ENCODE measurements at places on chromosomes 2 and 18.
A peak's percentile ranks its signal among the peaks of the same experiment; 100 is the strongest.

GRCh38 chr18:70380915-70381896 lies 92.4 kb downstream of the SOCS6 start:
- DNase-seq = no peak

DNA sequence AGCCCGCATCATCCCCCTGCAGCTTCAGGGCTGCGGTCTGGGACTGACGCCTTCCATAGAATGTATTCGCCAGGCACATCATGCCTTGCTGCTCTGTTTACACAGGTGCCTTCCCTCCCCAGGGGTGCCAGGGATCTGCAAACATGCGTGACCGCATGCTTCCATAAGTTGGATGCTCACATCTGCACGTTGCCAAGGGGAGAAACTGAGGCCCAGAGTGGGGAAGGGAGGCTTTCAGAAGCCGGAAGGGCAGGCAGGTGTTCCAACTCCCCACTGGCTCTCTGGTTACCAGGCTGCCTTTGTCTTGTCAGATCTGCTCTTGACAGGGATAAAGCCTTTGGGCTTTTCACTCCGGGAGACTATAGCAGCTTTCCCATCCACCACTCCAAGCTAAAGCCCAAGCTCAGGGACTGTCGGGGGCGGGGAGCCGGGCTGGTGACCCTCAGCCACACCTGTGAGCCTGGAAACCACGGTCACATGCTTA lies 125.8 kb upstream of the TNP1 start:
- no peak for DNase-seq

DNA sequence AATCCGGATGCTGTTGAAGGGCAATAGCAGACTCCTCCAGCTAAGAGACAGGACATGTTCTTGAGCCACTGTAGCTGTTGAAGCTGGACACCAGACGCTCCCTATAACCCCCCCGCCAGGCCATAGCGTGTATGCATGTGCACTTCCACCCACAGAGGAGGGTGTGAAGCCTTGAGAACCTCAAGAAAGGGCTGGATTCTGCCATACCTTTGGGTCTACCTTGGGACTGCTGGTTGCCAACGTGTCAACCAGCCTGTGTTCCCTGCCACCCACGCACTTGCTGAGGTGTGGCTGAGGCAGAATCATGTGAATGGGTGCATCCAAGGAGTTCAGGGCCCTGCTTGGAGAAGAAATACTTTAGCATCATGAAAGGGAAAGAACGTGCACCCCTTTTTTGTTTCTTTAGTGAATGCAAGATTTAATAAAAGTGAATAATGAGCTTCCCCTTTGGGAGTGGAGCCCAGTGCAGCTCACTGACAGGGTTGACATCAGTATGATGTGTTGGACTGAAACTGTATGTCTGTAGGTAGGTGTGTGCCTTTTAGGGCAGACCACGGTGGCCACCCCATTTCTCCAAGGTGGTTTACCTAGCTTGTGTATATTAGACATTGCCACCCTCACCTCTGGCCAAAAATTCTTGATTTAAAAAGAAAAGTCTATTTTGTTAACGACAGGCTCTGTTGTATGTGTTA lies 198.3 kb downstream of the MGAT5 start:
- no peak for DNase-seq

GRCh38 chr18:77207540-77207939 lies 42.1 kb upstream of the GALR1 start:
- peak; percentile 20 for DNase-seq

DNA sequence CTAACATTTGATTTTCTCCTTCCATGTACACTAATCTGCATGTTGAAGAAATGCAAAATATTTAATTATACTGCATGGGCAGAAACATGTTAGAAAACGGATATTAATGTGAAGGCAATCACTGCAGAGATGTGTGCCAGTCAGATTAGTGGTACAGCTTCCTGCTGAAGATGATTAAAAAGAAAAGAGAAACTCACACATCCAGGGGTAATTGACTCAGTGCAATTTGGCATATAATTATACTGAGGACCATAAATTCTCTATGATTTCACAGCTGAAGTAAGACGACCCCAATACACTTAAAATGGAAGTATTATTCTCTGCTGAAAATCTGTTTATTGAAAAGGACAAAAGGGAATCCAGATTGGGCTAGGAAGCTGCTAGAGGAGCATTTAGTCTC lies 243.4 kb downstream of the TGIF1 start:
- no peak for DNase-seq

DNA sequence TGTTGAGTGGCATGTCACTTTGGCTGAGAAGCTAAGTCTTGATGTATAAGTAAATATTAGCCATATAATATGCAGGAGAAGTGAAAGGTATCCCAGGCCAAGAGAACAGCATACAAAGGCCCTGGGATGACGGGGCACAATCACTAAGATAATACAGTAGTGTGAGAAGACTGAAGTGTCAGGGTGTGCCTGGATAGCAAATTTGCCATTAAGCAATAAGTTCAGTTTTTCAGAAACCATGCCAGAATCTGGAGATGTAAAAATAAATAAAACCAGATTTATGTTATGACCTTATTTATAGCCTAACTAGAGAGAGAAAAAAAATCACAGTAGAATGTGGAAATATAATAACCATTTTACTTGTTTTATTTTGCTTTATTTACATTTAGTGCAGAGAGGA lies 1858.7 kb upstream of the CELF4 start:
- no peak for DNase-seq

GRCh38 chr2:232325324-232326273 lies 53.0 kb upstream of the ALPP start:
- DNase-seq = no peak

DNA sequence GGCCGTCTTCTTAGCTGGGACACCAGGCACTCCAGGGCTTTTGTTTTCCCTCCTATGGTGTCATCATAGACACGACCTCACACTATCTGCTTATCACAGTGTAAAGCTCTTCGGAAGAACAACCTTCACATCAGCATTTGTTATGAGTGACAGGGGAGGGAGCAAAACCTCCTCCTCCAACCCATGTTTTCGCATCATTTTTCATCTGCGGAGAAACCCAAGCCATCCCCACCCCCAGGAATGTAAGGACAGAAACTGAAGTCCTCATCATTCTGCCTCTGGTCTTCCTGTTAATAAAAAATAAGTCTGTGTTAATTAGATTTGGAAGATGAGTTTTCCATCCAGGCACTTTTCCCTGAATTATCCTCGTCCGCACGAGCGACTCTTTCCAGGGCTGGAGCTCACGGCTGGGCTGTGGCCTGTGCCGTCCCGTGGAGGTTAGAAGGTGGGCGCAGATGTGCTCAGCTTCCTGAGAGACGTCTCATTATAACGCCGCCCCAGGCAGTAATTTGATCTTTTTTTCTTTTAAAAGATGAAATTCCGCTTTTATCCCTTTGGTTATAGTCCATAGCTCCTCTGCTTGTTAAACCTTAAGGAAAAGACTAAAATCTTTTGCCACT lies 101.6 kb upstream of the TMEM18 start:
- DNase-seq = no peak

- DNase-seq = no peak
Measured at GRCh38 chr18:68764016-68764415, 33.9 kb upstream of the CCDC102B start.

GRCh38 chr2:219689676-219690628 lies 62.5 kb downstream of the SLC4A3 start:
- DNase-seq = peak; percentile 58

DNA sequence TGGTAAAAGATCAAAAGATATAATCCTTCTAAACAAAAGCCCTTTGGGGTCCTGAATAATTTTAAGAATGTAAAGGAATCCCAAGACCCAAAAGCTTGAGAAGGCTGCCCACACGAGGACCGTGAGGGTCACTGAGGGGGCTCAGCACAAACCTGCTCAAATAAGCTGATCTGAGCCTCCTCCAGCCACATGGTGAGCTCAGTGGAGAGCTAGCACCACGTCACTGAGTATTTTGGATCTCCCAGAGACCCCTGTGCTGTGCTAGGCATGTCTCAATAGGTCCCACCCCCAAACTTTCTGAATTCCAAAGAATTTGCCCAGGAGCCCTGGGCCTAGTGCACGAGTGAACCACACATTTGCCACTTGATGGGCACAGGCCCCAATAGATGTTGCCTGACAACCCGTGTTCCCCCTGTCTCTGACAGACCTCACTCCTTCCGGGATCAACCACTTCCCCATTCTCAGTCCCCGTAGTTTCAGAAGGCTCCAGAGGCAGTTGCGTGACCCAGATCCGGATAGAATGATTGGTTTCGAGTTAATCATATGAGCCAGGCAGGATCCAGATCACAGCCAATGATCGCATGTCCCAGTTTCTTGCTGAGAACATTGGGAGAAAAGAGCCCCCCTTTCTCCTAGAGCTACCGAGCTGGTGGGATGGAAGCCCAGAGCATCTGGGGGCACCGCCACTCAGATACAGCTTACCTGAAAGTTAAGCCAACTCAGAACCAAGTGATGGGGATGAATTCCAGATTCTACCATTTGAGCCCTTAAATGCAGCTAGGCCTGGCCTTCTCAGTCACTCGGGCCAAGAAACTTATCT lies 203.8 kb downstream of the TNS1 start:
- DNase-seq = no peak

GRCh38 chr2:64101141-64101591 lies 43.1 kb downstream of the PELI1 start:
- no peak for DNase-seq

DNA sequence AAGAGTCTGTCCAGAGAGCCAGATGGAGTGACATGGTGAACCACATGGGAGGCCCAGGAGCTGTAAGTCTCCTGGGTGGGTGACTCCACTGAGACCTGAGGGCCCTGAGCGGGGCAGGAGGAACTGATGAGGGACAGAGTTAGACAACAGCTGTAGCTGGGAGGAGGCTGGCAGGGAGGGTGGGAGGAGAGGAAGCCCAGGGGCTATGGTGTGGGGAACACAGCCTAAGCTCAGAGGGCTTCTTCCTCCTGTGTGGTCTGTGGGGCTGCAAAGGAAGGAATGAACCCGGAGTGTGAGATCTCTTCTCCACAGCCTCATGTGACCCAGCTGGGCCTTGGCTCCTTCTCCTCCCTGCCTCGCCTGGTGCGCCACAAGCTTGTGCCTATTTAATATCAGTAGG lies 395.6 kb upstream of the HS6ST1 start:
- no peak for DNase-seq

DNA sequence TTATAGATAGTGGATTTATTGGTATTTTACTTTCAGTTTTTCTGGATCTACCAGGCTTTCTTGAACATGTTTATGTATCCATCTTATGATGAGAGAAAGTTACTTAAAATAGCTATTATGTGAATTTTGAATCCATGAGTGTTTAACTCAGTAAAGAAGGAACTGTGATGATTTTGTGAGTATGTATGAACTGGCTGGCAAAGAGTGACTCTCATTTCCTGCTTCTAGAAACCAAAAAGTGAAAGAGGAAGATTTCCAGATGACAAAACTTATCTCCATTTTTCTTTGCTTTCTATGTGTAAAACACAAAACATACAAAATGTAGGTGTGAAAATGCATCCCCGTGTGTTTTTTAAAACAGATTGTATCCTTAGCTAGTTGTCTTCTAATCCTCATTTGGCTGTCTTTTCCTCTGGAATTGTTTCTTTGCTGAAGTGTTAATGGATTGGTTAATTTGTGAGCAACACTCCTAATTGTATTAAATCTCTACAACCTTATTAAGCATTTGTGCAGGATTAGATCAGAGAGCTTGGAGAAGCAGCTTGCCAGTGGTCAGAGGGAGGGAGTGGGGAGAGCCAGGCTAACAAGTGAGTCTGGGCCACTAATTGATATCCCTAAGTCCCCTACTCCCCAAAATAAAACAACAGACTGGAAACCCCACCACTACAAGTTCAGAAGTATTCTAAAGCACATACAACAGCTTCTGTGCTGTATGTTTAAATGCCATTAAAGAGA lies 23.9 kb downstream of the PTPRM start:
- no peak for DNase-seq

GRCh38 chr2:84278386-84278785 lies 180.7 kb downstream of the SUCLG1 start:
- no peak for DNase-seq

- no peak for DNase-seq
Measured at GRCh38 chr18:55141318-55141717, 182.1 kb upstream of the CCDC68 start.

DNA sequence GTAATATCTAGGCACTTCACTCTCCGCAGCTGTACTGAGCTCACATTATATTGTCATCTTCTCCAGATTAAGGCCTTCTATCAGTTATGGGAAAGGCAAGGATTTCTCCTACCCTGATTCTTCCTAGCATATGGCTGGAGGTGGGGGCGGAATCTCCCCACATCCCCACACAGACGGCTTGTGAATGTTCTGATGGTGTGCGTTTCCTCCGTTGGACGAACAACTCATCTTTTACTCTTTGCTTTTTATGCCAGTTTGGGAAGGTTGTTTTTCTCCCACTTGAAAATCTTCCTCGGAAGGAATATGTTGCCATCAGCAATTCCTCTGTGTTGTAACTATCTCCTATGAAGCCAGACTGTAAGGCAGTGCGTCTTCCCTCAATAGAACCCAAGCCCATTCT lies 24.3 kb downstream of the KLHL29 start:
- no peak for DNase-seq

- DNase-seq = no peak
Measured at GRCh38 chr2:160028431-160029269, 33.8 kb downstream of the PLA2R1 start.

- peak; percentile 30 for DNase-seq
Measured at GRCh38 chr18:62759704-62760402, 44.5 kb downstream of the PHLPP1 start.

DNA sequence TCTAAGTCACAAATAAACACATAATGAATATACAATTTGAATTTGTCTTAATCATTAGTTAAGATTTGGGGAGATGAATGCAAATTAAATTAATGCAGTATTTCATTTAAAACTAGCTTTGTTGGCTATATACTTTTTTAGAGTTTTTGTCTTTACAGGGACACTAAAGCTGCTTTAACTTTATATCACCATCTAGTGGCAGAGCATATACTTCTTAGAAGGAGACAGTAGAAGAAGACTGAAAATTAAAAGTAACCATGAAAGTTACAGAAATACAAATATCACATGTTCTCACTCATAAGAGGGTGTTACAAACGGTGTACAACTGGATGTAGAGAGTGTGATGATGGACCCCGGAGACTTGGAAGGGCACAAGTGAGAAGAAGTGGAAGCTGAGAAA lies 268.3 kb upstream of the NETO1 start:
- peak; percentile 13 for DNase-seq

Measured in RWPE1 (cell line).